HL-60 (cell line): ENCODE measurements at places on chromosomes 5 and 9.

DNA sequence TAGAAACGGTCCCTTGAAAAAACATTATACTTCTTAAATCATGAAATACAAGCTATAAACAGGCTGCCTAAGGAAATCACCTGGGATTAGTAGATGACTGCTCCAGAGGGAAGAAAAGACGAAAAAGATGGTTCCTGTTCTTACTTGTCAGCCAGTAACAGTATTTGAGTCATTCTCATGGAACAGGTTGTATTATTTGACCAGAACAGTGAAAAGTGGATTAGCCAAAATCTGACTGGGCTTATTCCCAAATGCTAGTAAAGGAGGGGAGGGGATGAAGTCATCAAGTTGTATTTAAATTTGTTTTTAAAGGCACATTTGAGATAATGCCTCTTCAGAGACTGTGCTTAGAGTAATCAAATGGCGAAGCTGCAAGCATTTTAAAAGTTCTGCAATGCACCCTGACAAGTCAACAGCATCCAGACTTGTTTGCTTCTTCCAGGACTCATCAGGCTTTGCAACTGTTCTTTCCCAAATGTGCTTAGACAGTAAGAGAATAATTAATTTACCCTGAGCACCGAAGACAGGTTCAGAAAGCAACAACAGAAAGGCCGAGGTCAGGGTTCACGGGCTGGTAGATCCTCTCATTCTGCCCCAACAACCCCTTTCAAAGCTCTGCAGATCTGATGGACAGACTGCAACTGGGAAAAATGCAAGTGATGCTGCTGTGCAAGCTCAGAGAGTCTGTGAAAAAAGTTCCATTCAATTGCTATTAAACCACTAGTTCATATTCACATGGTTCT lies 800.6 kb downstream of the KCTD16 start:
- no peak for DNase-seq

DNA sequence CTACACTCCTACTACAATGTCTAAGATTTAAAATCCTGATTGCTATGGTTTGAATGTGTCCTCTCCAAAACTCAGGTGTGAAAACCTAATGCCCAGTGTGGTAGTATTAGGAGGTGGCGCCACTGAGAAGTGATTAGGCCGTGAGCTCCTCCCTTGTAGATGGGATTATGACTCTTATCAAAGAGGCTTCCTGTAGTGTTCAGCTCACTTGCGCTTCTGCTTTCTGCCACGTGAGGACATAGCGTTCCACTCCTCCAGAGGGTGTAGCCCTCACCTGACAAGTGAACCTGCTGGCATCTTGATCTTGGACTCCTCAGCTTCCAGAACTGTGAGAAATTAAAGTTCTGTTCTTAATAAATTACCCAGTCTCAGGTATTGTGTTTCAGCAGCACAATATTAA lies 33.0 kb upstream of the WHRN start:
- DNase-seq = peak; percentile 50

GRCh38 chr9:135905380-135906258 lies 1.7 kb downstream of the CAMSAP1 start:
- DNase-seq = no peak

- no peak for DNase-seq
Observed at GRCh38 chr5:23820765-23821471, 313.5 kb downstream of the PRDM9 start.

DNA sequence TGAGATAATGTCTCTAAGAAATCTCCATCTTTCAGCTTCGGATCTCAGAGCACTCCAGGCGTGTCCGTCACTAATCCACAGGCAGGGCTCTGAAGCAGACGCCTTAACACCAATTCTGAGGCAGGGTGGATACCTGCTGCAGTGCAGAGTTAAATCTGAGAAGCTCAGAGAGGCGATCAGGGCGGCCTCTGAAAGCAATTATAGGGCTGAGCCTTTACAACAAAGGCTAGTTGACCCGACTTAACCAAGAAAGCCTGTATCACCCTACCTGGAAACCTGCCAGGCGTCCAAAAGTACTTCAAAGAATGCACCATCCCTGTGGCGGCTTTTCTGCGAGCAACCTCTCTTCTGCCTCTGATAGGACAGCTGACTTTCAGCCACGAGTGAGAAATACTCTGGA lies 134.8 kb upstream of the MSX2 start:
- DNase-seq = no peak

- no peak for DNase-seq
Observed at GRCh38 chr9:6712041-6712440, 45.7 kb upstream of the KDM4C start.

DNA sequence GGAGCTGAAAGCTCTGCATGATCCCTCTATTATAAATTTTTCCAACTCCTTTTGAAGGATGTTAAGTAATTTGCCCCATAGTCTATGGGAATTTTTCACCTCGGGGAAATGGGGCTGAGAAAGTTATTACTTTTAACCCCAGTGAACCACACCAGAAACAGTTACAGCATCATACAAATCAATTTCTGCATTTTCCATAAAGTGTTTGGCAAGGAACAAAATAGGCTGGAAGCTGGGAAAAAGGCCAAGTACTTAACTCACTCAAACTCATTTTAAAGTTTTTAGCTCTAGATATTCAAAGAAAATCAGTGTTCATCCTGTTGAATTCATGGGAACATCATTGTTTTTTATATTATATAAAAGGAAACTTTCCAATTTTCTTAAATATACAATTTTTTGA lies 160.9 kb downstream of the SH3GL2 start:
- DNase-seq = no peak

DNA sequence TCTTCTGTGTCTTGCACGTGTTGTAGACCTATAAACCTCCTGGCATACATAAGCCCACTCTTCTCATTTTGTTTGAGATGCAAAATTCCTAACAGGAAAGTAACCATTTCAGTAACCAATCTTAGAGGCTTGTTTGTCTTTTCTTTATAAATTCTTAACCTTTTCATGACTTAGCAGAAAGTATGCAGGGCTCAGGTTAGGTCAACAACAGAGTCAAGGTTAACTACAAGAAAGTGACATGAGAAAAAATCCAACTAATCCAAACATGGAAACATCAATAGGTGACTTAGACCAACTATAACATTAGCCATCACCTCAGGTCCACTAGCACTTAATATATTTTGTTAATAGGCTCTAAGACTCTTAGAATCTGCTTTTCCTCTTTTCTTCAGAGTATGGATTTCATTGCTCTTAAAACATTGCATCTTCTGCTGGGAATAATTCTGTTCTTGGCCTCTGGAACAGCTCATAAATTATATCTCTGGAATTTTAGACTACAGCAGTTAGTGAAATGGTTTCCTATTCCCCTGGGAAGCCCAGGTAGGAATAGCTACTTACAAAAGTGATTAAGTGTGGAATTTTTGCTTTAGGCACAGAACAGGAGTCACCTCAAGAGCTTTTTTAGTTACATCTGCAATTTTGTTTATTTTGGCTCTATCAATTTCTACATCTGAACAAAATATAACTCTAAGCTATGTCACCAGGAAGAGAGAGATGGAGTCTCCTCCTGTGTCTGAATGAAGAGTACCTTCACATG lies 155.3 kb upstream of the ANKRD55 start:
- DNase-seq = no peak

GRCh38 chr9:108047264-108047663 lies 557.7 kb upstream of the KLF4 start:
- no peak for DNase-seq

- no peak for DNase-seq
Observed at GRCh38 chr9:130313103-130313858, 47.7 kb downstream of the HMCN2 start.

DNA sequence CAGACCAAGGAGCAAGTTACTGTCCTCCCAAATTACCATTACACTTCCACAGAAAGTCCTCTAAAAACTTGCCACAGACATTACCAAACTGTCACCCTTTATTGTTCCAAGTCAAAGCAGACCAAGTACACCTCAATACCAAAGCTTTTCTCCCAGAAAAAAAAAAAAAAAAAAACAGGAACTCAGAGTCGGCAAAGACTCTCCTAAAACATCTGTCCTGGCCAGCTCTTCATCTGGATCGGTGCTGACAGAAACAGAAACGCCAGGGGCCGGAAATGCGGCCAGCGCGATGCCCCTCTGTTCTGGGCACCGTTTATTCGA lies 718 bp downstream of the DEPDC1B start:
- no peak for DNase-seq

GRCh38 chr9:107358986-107359385 lies 75.9 kb downstream of the RAD23B start:
- DNase-seq = no peak

GRCh38 chr9:70701163-70701562 lies 286.7 kb upstream of the KLF9 start:
- no peak for DNase-seq

GRCh38 chr5:144361406-144361805 lies 190.7 kb downstream of the KCTD16 start:
- no peak for DNase-seq

GRCh38 chr9:95864852-95865580 lies 10.5 kb upstream of the ERCC6L2 start:
- DNase-seq = no peak

DNA sequence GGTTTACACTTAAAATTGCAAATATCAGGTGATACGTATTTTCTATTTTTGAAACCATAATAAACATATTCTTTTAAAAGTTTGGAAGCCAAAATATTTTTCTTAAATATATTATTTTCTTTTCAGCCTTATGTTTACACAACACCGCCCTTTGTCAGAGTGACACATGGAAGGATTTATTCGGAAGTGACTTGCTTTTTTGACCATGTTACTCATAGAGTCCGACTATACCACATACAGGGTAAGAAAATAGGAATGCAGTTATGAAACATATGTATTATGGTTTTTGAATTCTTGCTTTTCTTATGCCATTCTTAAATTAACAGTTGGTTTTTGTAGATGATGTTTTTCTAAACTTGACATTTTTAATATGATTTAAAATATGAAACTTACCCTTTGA lies 133.9 kb downstream of the MAN2A1 start:
- DNase-seq = no peak

- no peak for DNase-seq
Observed at GRCh38 chr9:23774266-23774665, 51.8 kb downstream of the ELAVL2 start.

GRCh38 chr5:144191998-144192397 lies 21.3 kb downstream of the KCTD16 start:
- DNase-seq = peak; percentile 66
